ENCODE measurements at places on chromosomes 4 and X.
A peak's percentile ranks its signal among the peaks of the same experiment; 100 is the strongest.

- DNase-seq, result peak; percentile 76
Measured at GRCh38 chr4:39083164-39083563, 21.1 kb downstream of the KLHL5 start.

DNA sequence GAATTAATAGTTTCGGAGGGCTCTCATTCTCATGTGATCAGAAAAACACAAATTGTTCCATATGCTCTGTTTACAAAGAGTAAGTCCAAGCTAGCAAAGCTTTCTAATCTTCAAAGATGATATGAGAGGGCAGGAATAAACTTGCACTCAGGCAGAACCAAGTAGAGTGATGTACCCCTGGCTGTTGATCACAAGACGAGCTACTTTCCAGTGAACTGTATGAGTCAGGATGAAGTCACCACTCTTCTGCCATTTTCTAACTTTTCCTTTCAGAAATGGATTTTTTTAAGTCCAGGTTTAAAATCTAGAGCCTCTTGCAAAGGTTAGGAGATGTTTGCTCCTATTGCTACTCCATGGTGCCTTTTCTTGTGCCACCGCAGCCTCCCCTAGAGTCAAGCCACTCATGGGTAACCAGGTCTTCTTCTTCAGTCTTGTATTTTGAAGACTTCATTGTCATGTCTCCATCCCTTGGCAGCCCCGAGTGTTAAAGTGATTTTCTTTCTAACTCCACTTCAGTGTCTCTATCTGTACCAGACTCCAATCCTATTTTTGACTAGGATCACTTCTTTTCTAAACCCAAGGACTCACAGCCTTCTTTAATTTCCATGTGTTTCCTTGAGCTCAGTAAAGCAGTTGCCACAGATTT is 171.9 kb upstream of the GALNT7 start:
- DNase-seq, result peak; percentile 55

- DNase-seq, result peak; percentile 65
Measured at GRCh38 chrX:10617186-10617998, 3.0 kb downstream of the MID1 start.

DNA sequence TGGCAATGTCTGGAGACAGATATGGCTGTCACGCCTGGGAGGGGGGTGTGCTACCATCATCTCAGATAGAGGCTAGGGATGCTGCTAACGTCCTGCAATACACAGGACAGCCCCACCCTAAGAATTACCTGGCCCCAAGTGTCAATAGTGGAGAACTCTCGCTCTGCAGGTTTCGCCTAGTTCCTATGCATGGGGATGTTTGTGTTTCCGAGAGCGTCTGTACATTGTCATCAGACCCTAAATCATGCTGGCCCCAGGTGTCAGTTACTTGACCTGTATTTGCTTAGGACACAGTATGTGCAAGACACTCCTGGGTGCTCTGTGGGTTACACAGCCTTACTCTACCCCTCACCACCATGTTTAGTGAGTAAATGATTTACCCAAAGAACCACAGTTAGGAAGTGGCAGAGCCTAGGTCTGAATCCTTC is 90.8 kb downstream of the AFF1 start:
- DNase-seq, result no peak

DNA sequence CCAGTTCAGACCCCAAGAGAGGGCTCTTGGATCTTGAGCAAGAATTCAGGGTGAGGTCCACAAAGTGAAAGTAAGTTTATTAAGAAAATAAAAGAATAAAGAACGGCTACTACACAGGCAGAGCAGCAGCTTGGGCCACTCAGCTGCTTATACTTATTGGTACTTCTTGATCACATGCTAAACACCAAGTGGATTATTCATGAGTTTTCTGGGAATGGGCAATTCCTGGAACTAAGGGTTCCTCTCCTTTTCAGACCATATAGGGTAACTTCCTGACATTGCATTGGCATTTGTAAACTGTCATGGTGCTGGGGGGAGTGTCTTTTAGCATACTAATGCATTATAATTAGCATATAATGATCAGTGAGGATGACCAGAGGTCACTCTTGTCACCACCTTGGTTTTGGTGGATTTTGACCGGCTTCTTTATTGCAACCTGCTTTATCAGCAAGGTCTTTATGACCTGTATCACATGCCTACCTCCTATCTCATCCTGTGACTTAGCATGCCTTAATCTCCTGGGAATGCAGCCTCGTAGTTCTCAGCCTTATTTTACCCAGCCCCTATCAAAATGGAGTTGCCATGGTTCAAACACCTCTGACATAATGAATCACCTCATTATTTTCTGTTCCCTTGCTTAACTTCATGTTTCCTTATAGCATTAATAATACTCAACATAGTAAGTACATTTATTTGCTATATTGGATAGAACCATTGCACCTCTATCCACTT is 476.3 kb downstream of the DTHD1 start:
- no peak for DNase-seq

DNA sequence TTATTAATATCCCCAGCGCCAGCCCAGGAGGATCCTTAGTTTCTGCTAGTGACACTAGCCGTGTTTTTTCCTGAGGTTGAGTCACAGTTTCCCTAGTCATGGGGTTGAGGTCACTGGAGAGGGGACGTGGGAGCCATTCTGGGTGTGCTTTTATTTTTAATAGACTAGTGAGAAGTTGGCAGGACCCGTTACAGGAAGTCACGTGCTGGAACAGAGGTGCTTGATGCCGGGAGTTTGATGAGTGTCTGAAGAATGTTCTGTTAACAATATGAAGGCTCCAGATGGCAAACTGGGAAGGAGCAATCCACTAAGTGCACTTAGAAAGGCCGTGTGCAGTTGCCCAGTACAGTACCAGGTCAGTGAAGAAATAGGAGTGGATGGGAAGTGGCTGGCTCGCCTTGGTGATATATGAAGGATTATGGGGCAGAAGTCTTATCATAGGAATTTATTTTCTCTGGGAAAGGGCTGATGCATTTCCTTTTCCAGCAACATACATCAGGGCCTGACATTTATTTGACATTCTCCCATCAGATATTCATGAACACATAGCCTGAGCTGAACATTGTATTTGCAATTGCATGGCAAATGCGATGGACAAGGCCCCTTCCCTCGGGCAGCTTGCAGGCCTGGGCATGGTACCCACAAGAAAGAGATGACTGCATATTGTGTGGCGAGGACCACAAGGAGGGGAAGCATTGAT is 291.8 kb downstream of the FBXW7 start:
- peak; percentile 55 for DNase-seq
